ENCODE measurements at places on chromosomes 1 and 21.

DNA sequence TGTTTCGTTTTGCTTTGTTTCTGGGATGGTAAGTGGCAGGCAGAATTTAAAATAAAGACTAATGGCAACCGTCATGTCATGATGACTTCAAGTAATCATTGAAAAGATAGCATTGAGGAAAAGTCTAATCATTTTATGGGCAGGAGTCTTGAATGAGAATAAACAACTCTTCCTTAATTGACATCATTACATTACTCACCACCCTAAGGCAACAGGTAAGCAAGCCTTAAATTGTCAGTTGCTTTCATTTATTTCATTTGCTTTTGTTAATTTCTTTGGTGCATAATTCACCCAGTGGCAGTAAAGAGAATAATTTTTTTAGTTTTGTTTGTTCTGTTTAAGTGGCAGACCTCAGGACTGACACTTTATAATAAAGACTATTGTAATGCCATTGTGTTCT is 669.0 kb downstream of the RWDD3 start:
- no peak for DNase-seq

DNA sequence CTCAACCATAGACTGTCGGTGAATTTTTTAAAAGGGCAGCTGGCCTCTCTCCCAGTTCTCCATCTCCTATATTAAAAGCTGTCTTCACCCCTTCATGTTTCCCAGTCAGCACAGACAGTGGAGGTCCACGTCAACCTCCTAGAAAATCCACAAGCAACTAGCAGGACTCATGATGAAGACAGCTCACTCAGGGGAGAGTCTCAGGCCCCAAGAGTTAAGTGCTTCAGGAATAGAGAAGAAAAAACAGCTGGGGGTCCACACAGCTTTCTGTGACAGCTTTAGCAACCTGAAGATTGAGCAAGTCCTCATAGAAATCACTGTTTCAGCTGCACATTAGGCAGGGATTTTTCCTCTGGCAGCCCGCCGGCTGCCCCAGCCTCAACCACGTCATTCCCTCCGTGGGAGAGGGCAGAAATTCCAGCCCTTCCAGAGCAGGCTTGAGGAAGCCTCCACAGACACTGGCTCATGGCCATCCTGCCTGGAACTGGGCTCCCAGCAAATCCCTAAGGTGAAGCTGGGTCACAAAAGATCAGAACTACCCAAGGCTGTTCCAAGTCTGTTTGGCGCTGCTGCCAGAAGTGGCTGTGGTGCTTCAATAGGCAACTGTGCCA is 15.2 kb downstream of the GPR161 start:
- no peak for DNase-seq

GRCh38 chr1:207659545-207660153 is 14.7 kb downstream of the CR1L start:
- no peak for DNase-seq

DNA sequence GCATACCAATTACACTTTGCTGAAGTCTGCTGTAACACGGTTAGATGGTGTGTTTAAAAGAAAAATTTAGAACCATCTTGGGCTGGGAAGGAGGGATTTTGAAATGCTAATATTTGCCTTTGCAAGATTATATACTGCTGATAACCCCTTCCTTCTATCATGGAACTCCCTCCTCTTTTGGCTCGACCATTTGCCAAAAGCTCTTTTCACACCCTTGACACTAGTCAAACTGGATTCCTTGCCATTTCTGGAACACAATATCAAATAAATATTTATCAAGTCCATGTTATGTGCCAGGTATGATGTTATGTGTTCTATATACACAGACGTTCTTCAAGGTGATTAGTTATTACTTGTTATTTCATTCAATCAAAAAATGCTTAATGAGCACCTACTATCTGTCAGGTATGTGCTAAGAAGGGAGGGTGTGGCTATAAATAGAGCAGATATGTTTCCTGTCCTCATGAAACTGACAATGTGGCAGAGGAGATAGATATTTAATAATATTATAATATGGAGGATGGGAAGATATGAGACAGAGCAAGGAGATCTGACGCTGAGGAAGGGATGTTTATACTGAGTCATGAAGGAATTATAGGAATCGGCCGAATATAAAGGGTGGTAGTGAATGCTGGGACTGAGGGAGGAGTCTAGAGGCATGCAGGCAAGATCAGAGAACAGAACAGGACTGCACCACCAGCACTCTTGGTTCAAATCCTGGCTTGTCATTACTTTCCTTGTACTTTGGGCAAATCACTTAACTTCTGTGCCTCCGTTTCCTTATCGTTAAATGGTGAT is 16.1 kb upstream of the XPR1 start:
- DNase-seq = no peak

DNA sequence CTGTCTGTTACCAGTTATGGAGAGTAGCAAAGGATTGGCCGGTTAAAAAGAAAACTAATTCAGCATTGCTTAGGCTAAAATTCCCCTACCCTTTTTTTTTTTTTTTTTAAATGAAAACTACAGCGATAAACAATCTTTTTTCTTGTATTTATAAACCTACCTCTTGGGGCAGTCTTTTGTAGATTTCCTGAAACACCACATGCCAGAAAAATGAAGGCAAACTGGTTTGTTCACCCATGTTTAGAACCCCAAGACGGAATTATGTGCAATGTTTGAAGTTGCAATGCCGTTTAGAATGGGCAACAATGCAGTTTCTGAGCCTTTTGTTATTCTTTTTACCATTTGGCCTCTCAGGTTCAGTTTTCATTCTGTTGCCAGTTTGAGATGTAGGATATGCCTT is 59.1 kb downstream of the PRDM2 start:
- DNase-seq = no peak

GRCh38 chr1:10637834-10638558 is 158.4 kb downstream of the CASZ1 start:
- no peak for DNase-seq
